ENCODE measurements at places on chromosomes 7 and 10.

DNA sequence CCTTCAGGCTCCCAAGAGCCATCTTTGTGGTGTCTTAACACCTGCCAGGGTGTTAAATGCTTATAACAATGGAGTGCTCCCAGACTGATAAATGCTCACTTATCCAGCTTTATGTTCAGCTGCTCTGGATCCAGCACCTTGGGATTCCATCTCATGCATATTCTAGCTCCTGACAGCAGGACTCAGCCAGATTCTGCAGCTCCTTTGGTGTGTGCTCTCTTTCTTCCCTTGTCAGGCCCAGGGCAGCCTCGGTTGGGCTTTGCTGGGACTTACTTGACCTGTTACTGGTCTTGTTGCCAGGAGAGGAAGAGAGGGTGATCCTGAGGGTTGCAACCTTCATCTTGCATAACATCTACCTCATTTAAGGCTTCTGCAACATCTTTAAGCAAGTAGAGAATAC lies 59.4 kb upstream of the CCNY start:
- DNase-seq, result no peak

GRCh38 chr10:133245439-133246235 lies 8.0 kb downstream of the VENTX start:
- DNase-seq, result no peak

DNA sequence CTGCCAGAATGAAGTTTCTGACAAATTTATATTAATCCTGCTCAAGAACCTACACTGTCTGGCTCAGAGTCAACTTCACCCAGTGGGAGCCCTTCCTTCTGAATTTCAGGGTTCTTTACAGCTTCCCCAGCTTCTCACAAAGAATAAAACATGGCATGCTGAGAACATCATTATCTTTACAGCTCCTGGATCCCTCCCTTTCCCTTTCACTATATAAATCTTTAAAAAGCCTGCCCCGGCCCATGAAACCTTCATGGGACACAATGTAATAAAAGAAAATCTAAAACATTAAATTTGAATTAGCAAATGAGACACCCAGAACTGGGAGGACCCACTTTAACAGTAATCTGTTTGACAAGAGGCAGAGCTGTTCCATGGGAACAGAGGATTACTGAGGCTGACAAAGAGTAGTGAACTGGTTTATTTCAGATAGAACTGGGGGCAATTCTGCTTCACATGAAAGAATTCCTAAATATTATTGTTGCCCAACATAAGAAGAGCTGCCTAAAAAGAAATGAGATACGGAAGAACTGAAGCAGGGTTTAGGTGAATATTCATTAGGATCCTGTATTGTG lies 222.8 kb downstream of the THSD7A start:
- DNase-seq, result no peak

GRCh38 chr7:143496263-143496662 lies 18.6 kb downstream of the TAS2R41 start:
- no peak for DNase-seq

- DNase-seq, result no peak
These were observed 12.8 kb downstream of the SFXN2 start for GRCh38 chr10:102727037-102727818.

DNA sequence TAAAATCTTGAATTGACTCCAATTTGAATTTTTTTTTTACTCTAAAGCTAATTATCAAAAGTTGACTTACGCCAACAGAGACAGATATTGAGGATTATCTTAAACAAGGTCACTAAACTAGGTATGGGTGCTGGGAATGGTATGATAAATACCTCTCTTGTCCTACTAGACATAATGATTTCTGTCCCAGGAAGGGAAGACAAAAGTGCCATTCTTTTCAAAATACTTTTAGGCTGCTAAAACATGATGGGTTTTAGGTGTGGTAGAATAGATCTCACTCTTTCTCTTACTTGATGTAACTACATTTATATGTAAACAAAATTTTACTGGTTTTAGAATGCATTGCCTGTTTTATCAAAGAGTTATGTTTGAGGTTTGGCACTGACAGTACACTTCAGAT lies 15.1 kb downstream of the TMEM60 start:
- DNase-seq, result no peak

DNA sequence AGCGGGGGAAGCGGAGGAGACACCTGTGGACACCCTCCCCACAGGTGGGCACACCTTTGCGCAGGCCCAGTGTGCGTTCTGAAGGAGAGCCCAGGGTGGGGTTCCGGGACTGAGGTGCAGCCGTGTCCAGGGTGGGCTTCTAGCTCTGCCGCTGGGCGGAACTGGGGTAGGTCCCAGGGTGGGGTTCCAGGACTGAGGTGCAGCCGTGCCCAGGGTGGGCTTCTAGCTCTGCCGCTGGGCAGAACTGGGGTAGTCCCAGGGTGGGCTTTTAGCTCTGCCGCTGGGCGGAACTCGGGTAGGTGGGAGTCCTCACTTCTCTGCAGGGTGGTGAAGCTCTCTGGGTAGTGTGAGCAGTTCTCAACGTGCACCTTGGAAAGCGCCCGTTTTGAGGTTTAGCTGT lies 78.7 kb downstream of the DNAJB6 start:
- no peak for DNase-seq

- DNase-seq, result no peak
These were observed 15.2 kb downstream of the GPR85 start for GRCh38 chr7:113071465-113071864.

DNA sequence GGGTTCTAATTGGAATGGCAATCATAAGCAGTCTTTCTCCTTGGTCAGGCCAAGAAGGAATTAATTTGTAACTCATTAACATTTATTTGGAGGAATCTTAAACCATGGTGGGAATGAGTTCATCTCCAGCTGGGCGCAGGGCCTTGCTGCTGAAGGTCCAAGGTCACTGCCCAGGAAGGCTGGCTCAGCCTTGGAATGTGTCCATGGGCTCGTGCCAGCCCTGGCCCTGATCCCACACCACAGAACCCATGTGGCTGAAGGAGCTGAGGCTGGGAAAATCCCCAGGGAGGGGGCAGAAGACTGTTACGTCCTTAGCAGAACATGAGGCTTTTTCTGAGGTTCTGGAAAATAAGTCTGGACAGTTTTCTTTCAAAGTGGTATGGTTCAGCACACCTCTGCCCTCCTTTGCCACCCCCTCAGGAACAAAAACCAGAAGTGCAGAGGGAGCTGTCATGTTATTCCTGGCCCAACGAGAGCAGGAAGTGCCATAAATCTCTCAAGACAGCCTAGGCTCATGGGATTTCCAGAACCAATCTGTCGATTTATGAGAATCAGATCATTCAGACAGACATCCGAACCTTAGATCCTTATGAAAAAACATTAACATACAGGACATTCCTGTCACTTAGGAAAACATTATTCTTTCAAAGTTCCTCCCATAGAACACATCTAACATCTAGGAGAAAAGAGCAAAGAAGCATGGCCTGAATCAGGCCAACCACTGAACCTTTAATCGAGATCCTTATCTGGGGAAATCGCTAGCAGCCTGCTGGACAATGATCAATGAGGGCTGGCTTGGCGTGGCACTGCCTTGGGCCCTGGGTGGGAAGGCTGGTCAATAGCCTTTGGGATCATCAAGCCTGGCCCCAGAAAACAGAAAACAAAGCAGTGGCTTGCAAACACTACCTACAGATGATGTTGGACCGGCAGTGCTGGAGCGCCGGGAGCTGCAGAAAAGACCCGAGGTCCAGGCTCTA lies 134.3 kb downstream of the TAX1BP1 start:
- peak; percentile 70 for DNase-seq

- no peak for DNase-seq
These were observed 48.4 kb downstream of the ZNF503 start for GRCh38 chr10:75353183-75353582.

DNA sequence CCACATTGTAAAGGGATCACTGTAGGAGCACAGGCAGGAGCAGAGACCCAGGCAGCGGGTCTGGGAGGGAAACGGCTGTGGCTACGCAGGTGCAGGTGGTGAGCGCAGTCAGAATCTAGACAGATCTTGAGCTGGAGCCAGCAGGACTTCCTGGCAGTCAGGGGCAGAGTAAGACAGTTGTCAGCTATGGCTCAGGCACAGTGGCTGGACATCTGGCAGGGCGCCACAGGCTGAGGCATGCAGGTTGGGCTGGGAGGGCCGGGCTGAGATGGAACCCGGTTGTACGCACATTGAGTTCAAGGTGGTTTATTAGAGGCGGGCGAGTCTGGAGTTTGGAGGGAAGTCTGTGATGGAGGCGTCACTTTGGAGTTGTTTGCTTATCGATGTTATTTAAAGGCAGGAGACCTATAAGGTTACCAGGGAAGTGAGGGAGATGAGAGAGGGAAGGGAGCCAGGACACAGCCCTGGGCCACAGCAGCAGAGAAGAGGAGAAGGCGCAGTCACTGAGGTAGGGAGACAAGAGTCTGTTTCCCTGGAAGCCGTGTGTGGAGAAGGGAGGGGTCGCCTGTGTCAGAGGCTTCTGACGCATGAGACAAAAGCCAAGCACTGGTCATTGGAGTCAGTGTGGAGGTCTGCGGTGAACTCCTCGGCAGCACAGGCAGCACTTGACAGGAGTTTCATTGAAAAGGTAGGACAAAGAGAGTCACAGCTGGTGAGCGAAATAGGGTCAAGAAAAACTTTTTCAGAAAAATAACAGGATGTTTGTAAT lies 73.8 kb downstream of the LANCL2 start:
- DNase-seq, result no peak

DNA sequence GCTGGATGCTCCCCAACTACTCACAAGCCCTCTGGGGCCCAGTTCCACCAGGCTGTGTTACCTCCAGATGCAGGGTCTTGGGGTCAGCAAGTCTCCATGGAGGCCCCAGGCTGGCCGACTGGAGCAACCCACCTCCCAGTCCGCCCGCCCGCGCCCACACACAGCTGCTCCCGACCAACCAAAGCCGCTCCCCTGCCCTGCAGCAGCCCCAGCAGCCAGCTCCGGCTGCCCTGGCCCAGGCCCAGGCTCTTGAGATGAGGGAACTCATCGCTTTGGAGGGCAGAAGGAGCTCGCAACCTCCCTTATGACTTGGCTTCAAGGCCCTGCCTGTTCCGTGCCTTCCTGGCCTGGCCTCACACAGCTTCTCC lies 47.2 kb downstream of the LRRC20 start:
- no peak for DNase-seq
